ENCODE measurements at places on chromosomes 12 and 14.

- H3K4me3 ChIP-seq: no peak overlapping the region
- H3K4me1 ChIP-seq: peaks cover 7% of the 10 kb centered on the region
- DNase-seq: peak; percentile 72
- H3K36me3 ChIP-seq: peaks cover 56% of the 10 kb centered on the region
Measured at GRCh38 chr14:75654127-75654732, 6.4 kb downstream of the ERG28 start.

DNA sequence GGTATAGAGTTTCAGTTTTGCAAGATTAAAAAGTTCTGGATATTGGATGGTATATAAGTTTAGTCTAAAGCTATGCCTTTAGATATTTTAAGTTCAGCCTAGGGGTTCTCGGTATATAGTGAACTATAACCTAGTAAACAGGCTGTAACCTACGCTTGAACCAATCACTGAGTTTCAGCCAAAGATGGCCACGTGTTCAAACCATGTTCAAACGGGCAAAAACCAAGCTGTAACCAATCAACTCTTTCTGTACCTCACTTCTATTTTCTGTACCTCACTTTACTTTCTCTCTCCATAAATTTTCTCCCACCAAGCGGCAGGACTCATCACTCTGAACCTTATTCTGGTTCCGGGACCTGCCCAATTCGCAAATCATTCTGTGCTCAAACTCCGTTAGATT, 1.4 kb downstream of the TMBIM4 start:
- no peak for DNase-seq
- H3K36me3 ChIP-seq: no peaks in the 10 kb centered on the region
- H3K27me3 ChIP-seq: no peaks in the 10 kb centered on the region
- H3K4me3 ChIP-seq: peak overlapping the region; percentile 92

GRCh38 chr12:110750784-110751461, 8.2 kb upstream of the PPP1CC start:
- H3K27ac ChIP-seq: no peak overlapping the region
- no peak for DNase-seq
- no peak overlapping the region for H3K4me3 ChIP-seq
- no peaks in the 10 kb centered on the region for H3K36me3 ChIP-seq
- H3K4me1 ChIP-seq: no peaks in the 10 kb centered on the region
- H3K27me3 ChIP-seq: no peaks in the 10 kb centered on the region

DNA sequence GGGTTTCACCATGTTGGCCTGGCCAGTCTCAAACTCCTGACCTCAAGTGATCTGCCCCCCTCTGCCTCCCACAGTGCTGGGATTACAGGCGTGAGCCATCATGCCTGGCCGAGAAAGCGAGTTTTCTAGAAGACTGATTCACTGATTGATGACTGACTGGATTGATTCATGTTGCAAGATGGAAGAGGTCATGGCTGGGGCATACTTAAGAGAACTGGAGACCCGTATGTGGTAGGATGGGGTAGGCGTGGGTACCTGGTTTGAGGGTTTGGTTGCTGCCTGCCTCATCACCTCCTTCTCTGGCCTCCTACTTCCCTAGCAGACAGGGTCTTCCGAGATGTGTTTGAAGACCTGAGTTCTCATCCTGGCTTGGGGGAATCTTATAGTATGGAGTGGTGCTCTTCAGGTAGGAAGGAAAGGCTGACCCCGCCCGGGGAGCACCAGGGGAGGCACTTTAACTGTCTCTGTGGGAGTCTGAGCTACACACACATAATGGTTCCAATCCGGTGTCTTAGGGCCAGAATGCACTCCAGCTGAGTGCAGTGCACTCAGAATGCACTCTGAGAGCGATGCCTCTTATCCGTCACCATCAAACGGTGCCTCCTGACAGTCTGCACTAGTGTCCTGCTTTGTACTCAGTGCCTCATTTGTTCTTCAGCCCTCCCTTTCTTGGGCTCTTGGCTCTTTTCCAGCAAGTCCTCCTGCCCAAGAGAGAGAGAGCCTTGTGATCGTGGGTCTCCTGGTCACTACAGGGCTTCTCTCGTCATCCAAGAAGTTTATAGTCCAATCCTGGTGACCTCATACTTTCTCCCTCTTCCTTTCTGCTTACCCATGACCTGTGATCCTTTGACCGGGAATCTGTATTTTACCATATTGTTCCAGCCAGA, 19.7 kb downstream of the PLEKHG3 start:
- H3K27ac ChIP-seq: peak overlapping the region; percentile 55
- peaks cover 100% of the 10 kb centered on the region for H3K4me1 ChIP-seq
- DNase-seq: peak; percentile 40
- H3K36me3 ChIP-seq: peaks cover 10% of the 10 kb centered on the region
- no peak overlapping the region for H3K4me3 ChIP-seq

DNA sequence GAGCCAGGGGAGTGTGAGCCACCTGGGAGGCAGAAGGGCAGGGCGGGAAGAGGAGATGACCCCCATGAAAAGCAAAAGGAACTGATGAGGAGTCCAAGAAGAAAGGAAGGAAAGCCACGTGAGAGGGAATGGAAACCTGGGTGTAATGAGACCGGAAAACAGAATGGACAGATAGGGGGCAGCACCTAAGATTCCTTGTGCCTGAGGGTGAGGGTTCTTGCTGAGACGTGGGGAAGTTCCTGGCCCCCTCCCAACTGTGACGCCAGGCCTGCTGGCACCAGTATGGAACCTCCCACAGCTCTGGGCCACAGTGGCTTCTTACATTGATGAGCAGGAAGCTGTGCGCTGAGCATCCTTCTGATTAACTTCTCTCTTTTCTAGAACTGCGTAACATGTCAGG, 30.8 kb downstream of the TTC7B start:
- no peaks in the 10 kb centered on the region for H3K27me3 ChIP-seq
- H3K36me3 ChIP-seq: no peaks in the 10 kb centered on the region
- DNase-seq: no peak
- no peak overlapping the region for H3K4me3 ChIP-seq

- H3K27ac ChIP-seq: no peak overlapping the region
- no peaks in the 10 kb centered on the region for H3K36me3 ChIP-seq
- H3K27me3 ChIP-seq: no peaks in the 10 kb centered on the region
- DNase-seq: peak; percentile 56
- no peak overlapping the region for H3K4me3 ChIP-seq
Measured at GRCh38 chr14:55446127-55446736, 5.8 kb upstream of the TBPL2 start.

GRCh38 chr12:53677800-53678148, 1.9 kb upstream of the ATP5MC2 start:
- H3K4me1 ChIP-seq: peaks cover 29% of the 10 kb centered on the region
- H3K4me3 ChIP-seq: no peak overlapping the region
- peaks cover 8% of the 10 kb centered on the region for H3K36me3 ChIP-seq
- H3K27ac ChIP-seq: no peak overlapping the region
- DNase-seq: no peak

DNA sequence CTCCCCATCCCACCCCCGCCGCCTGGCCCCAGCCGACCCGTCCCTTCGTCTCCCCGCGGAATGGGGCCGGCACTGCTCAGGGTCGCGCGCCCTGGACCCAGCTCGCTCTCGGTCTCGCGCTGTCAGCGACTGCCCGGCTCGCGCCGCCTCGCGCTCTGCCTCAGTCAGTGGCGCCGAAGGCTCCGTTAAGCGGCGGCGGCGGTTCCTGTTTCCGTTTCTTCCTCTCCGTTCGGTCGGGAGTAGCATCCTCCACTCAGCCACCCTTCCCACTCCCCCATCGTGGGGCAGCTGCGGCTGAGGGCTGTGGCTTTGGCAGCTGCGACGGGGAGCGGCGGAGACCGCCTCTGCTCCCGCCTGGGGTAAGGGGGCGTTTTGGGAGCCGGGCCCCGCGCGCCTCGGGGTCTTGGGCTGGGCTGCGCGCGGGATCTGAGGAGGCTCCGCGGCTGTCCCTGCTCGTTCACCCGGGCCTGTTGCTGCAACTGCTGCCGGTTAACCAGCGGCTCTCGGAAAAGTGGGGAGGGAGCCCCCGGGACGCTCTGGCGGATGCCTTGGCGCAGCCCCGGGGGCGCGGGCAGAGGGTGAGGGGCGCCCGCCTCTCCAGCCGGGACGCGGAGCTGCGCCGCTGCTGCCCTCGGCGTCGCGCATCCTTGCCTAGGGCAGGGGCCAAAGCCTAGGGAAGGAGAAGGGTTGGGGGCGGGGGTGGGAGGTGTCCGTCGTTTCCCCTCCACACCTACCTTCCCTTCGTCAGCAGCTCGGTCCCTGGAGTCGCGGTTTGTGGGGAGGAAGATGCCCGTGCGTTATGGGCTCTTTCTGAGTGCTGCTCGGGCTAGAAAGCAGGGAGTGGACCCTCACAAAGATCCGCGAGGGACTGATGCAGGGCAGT, 567 bp downstream of the FUT8 start:
- peak overlapping the region; percentile 97 for H3K4me3 ChIP-seq
- H3K36me3 ChIP-seq: no peaks in the 10 kb centered on the region
- H3K27ac ChIP-seq: peak overlapping the region; percentile 79
- H3K27me3 ChIP-seq: no peaks in the 10 kb centered on the region
- H3K4me1 ChIP-seq: peaks cover 35% of the 10 kb centered on the region

GRCh38 chr12:109545826-109546225, 27.5 kb downstream of the MMAB start:
- H3K4me3 ChIP-seq: no peak overlapping the region
- H3K4me1 ChIP-seq: peaks cover 9% of the 10 kb centered on the region
- H3K27ac ChIP-seq: no peak overlapping the region
- no peaks in the 10 kb centered on the region for H3K36me3 ChIP-seq

- no peak overlapping the region for H3K27ac ChIP-seq
- H3K27me3 ChIP-seq: no peaks in the 10 kb centered on the region
Measured at GRCh38 chr12:26471560-26471959, 276.2 kb downstream of the SSPN start.

DNA sequence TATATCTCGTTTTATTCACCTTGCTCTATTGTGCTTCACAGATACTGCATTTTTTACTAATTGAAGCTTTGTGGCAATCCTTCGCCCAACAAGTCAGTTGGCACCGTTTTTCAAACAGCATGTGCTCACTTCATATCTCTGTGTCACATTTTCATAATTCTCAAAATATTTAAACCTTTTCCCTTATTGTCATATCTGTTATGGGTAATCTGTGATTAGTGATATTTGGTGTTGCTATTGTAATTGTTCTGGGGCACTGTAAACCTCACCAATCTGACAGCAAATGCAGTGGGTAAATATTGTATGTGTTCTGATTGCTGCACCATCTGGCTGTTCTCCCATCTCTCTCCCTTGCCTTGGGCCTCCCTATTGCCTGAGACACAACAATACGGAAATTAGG, 191.3 kb downstream of the BTG1 start:
- DNase-seq: no peak
- no peaks in the 10 kb centered on the region for H3K4me1 ChIP-seq
- no peaks in the 10 kb centered on the region for H3K27me3 ChIP-seq
- no peak overlapping the region for H3K4me3 ChIP-seq
- no peaks in the 10 kb centered on the region for H3K36me3 ChIP-seq
- H3K27ac ChIP-seq: no peak overlapping the region

- H3K4me3 ChIP-seq: no peak overlapping the region
- peaks cover 22% of the 10 kb centered on the region for H3K4me1 ChIP-seq
- H3K27me3 ChIP-seq: no peaks in the 10 kb centered on the region
- DNase-seq: no peak
Measured at GRCh38 chr14:80926397-80927082, 15.0 kb downstream of the CEP128 start.

DNA sequence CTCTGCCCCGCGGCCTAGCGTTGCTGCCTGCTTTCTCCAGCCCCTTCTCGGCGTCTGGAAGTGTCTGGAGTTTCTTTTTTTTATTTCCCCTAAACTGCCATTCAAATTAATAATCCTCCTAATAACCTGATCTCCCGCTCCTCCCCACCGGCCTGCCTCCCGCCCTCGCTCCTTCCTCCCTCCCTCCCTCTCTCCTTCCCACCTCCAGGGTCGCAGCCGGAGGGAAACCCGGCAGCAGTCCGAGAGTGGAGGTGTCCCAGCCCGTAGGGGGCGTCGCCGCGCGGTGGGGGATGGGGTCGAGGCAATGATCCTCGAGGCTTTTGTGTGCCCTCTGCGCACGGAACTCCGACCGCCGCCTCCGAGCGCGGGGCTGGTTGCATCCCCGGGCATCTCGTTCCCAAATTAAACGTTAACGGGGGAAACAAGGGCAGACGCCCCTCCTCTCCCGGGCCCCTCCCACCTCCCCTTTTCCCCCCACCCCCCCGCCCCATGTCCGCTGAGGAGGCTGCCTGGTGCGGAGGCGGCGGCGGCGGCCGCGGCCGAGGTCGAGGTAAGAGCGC, 1.0 kb upstream of the SOCS2 start:
- peak; percentile 55 for DNase-seq
- no peaks in the 10 kb centered on the region for H3K36me3 ChIP-seq
- peaks cover 43% of the 10 kb centered on the region for H3K4me1 ChIP-seq

- H3K4me1 ChIP-seq: peaks cover 27% of the 10 kb centered on the region
- H3K27me3 ChIP-seq: no peaks in the 10 kb centered on the region
- no peak overlapping the region for H3K4me3 ChIP-seq
Measured at GRCh38 chr12:6548966-6549683, 6.7 kb downstream of the IFFO1 start.

GRCh38 chr12:131456301-131457027, 254.4 kb upstream of the SFSWAP start:
- no peaks in the 10 kb centered on the region for H3K36me3 ChIP-seq
- no peak overlapping the region for H3K4me3 ChIP-seq
- H3K27ac ChIP-seq: no peak overlapping the region
- DNase-seq: no peak
- no peaks in the 10 kb centered on the region for H3K27me3 ChIP-seq

DNA sequence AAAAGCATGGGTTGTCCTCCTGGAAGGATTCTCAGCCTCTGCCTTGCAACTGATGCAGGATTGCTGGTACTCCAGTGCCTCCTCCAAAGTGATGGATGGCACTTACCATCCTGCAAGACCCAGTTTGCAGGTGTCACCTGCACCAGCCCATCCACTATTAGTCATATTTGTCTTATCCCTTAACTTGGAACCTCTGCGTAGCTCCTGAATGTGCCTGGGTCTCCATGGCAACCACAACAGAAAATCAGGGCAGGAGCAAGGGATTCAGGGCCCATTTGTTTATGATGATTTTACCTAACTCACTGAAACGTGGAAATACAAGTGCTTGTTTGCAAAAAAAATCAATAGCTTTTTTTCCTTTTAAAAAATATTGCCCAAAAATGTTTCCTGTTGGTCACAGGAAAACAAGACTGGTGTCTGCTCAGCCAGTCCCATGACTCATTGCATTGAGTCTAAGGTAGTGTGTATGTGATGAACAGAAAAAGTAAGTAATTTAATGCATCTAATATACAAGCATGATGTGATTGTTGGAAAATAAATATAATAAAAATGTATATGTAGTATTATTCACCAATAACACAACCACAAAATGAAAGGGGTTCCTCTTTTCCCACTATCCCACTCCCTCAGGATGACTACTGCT, 1196.3 kb upstream of the TMEM132C start:
- H3K27me3 ChIP-seq: no peaks in the 10 kb centered on the region
- no peak overlapping the region for H3K4me3 ChIP-seq
- no peak overlapping the region for H3K27ac ChIP-seq

DNA sequence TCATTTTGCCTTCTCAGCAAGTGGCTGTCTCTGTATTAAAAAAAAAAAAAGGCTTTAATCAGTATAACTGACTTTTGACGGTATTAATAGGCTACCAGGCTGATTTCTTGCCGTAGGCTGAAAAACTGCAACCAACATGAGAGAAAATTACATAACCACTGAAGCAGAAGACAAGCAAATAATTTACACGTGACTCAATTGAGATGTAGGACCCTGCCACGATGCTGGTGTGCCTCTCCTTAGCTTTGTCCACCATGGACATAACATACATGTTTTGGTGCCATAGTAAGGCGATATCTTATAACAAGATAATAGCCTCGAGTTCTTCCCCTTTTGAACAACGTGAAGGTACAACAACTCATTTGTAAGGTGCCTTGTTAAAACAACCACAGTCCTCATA, 88.7 kb upstream of the GRIP1 start:
- no peak overlapping the region for H3K27ac ChIP-seq
- H3K36me3 ChIP-seq: no peaks in the 10 kb centered on the region

Measured in CD4-positive, alpha-beta memory T cell (primary cell).